Tibial nerve (tissue), 4 donors: ENCODE measurements at places on chromosomes 12 and 14. TPM values are rescaled to one million over a fixed set of nuclear protein-coding genes. Genes with fewer than 3 reads are reported as not detected.
A peak's percentile ranks its signal among the peaks of the same experiment; 100 is the strongest.

Gene ADCY6
- total RNA-seq, result 53.3 TPM

Gene BICDL1
- total RNA-seq, result 1.4 TPM

Gene KLRC1
- total RNA-seq, result not detected

Gene NOS1
- 31.0 TPM for total RNA-seq

Gene TEX52
- total RNA-seq, result not detected

Gene FAR2
- total RNA-seq, result 8.6 TPM

Gene SYT1
- total RNA-seq, result 1.8 TPM

Gene BRAP
- total RNA-seq, result 12.9 TPM

Gene PKP2
- 44.7 TPM for total RNA-seq

DNA sequence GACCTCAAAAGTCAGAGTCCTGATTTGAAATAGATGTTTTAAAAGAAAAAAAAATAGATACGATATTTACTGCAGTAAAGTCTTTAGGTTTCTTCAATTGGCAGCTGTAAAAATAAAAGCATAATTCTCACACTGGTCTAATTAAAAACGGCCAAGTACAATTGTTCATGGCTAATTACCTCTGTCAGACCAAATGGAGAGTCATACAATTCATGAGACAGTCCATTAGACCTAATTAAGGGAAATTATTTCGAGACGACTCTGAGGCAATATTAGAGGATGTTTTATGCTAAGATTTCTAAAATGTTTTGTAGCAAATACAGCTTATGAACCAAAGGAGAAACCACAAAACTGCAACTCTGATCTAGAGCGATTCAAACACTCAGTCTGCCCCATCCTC lies 131.3 kb downstream of the PHLDA1 start:
- no peaks in the 10 kb centered on the region for H3K27me3 ChIP-seq
- H3K36me3 ChIP-seq, result no peaks in the 10 kb centered on the region
- no peak overlapping the region for H3K4me3 ChIP-seq
- no peak for DNase-seq
- H3K4me1 ChIP-seq, result no peaks in the 10 kb centered on the region

GRCh38 chr12:94263011-94263811 lies 114.8 kb downstream of the PLXNC1 start:
- H3K36me3 ChIP-seq, result no peaks in the 10 kb centered on the region
- no peak for DNase-seq
- H3K4me3 ChIP-seq, result peak overlapping the region; percentile 52
- no peaks in the 10 kb centered on the region for H3K27me3 ChIP-seq

DNA sequence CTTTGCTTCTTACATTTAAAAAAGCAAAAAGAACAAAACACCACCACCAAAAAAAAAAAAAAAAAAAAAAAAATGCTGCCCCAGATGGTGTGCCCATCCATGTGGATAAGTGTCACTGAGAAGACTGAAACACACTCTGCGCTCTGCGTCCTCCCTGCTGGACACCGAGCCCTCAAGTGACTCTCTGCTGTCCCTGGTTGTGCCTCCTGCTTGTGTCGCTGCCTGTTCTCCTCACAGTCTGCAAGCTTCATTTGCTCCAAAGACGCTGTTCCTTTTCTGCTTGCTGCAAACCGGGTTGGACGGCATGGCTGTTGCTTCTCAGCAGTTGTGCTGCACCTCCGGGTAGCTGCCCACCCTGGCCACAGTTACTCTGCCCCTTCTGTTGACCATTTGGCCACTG lies 276.2 kb upstream of the ATP2B1 start:
- no peak overlapping the region for H3K27ac ChIP-seq
- no peak for DNase-seq
- no peaks in the 10 kb centered on the region for H3K36me3 ChIP-seq
- H3K4me3 ChIP-seq, result no peak overlapping the region
- no peaks in the 10 kb centered on the region for H3K4me1 ChIP-seq
- H3K27me3 ChIP-seq, result no peaks in the 10 kb centered on the region

DNA sequence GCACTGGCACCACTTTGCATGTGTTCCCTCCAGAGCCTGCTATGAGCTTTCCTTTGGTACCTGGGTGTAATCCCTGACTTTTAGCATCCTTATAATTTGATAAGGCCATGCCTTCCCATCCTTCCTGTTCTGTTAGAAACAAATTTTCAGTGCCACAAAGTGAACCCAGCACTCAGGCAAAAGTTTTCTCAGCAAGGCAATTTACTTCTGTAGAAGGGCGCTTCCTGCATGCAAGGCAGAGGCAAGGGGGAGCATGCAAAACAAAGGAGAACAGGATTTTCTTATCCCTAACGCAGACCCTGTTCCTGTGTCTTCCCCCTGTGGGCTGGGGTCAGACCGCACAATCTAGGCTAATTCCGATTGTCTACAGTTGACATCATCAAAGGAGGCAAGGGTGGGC lies 108.7 kb downstream of the RIN3 start:
- no peaks in the 10 kb centered on the region for H3K4me1 ChIP-seq
- no peak overlapping the region for H3K27ac ChIP-seq

GRCh38 chr14:33165144-33165925 lies 226.7 kb downstream of the NPAS3 start:
- DNase-seq, result no peak
- H3K27ac ChIP-seq, result no peak overlapping the region
- H3K4me3 ChIP-seq, result no peak overlapping the region
- H3K4me1 ChIP-seq, result no peaks in the 10 kb centered on the region

DNA sequence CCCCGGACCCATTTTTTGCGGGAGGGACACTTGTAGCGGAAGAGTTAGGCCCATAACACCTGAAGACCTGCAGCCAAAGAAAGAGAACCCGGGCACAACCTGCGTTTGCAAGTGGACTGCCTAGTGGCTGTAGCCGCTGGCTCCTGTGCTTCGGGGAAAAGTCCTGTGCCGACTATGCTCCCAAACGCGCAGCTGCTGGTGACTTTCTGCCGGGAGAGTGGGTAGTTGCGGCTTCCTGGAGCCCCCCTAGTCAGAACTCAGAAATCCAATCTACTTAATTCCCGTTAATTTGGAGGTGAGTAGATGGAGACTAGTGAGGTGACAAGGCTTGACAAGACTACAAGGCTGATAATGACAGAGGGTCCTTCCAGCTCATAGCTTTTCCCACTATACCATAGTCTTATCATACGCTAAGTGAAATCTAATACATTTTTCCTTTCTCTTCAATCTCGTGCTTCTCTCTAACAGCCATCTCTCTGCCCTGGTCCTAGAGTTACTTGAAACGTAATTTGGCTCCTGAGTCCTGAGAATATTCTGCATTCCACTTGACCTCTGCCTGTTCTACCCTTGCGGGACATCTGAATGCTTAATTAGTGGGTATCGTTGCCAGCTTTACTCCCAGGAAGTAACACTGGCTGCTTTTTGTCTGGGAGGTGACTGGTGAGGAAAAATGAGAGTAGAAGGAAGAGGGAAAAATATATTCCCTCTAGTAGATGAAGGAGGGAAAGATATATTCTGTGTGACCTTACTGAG lies 556 bp downstream of the MTHFD1 start:
- no peaks in the 10 kb centered on the region for H3K27me3 ChIP-seq
- DNase-seq, result no peak
- H3K36me3 ChIP-seq, result no peaks in the 10 kb centered on the region
- H3K4me3 ChIP-seq, result peak overlapping the region; percentile 79

DNA sequence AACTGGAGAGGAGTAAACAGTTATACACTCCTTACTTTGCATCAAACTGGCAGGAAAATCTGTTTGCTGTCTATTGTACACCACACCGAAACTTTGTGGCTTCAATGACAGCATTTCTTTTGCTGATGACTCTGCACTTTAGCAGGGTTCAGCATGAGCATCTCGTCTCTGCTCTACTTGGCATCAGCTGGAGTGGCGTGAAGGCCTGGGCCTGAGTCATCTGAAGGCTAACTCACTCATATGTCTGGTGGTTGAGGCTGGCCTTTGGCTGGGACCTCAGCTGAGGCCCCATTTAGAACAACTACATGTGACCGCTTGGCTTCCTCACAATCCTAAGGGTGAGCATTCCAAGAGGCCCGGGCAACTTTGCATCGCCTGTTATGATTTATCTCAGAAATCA lies 28.7 kb upstream of the REP15 start:
- no peak for DNase-seq
- no peak overlapping the region for H3K4me3 ChIP-seq
- H3K27ac ChIP-seq, result no peak overlapping the region
- H3K27me3 ChIP-seq, result no peaks in the 10 kb centered on the region
- no peaks in the 10 kb centered on the region for H3K4me1 ChIP-seq
- H3K36me3 ChIP-seq, result no peaks in the 10 kb centered on the region

DNA sequence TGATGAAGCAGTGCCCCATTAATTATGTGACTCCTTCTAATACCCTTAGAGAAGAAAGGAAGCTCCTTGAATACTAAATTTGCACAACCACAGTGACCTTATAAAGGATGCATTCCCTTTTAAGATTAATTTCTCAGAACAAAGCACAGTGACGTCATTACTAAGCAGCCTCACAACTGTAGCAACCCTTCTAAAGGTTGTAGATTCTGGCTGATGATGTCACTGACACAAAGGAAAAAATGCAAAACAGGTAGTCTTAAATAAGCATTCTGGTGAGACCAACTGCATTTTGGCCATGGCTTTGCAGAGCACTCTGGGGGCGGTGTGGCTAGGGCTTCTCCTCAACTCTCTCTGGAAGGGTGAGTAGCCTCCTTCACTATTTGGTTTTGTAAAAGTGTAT lies 38.4 kb upstream of the OR4E1 start:
- no peaks in the 10 kb centered on the region for H3K36me3 ChIP-seq
- no peak overlapping the region for H3K27ac ChIP-seq
- no peak overlapping the region for H3K4me3 ChIP-seq
- no peaks in the 10 kb centered on the region for H3K27me3 ChIP-seq
- no peak for DNase-seq

DNA sequence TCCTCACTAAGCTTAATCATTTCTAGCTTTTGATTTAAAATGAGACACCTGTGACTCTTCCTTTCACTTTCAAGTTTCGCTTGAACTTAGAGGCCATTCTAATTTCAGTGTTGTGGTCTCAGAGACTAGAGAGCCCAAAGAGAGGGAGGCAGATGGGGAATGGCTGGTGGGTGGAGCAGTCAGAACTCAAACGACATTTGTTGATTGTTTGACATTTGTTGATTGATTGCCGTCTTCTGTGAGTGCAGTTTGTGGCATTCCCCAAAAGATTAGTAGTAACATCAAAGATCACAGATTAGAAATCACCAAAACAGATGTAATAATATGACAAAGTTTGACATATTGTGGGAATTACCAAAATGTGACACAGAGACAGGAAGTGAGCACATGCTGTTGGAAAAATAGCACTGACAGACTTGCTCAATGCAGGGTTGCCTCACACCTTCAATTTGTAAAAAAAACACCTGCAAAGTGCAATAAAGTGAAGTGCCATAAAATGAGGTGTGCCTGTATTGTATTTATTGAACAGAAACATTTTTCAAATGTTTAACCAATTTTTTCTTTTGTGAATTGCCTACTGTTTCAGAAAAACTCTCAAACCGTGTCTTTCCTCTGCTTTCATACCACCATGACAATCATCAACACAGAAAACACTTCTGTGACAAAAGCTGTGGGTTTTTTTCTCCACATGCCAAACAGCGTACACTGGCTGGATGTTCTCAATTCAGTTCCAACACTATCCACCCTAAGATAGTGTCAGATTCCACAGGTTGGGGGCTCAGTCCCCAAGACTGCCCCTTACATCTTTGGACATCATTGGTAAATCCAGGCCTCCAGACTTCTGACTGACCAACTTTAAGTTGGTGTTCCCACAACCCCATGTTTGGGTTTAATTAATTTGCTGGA lies 376.3 kb upstream of the RGS6 start:
- no peak overlapping the region for H3K27ac ChIP-seq
- no peaks in the 10 kb centered on the region for H3K36me3 ChIP-seq
- H3K27me3 ChIP-seq, result no peaks in the 10 kb centered on the region
- H3K4me1 ChIP-seq, result peaks cover 4% of the 10 kb centered on the region
- H3K4me3 ChIP-seq, result no peak overlapping the region
- DNase-seq, result no peak

- no peak overlapping the region for H3K4me3 ChIP-seq
- no peaks in the 10 kb centered on the region for H3K36me3 ChIP-seq
- H3K27ac ChIP-seq, result no peak overlapping the region
- H3K27me3 ChIP-seq, result no peaks in the 10 kb centered on the region
- peaks cover 48% of the 10 kb centered on the region for H3K4me1 ChIP-seq
- no peak for DNase-seq
Measured at GRCh38 chr14:103445806-103446205, 60.6 kb downstream of the MARK3 start.

- no peaks in the 10 kb centered on the region for H3K27me3 ChIP-seq
- H3K4me1 ChIP-seq, result no peaks in the 10 kb centered on the region
- DNase-seq, result no peak
Measured at GRCh38 chr12:19654650-19655376, 215.5 kb downstream of the AEBP2 start.

DNA sequence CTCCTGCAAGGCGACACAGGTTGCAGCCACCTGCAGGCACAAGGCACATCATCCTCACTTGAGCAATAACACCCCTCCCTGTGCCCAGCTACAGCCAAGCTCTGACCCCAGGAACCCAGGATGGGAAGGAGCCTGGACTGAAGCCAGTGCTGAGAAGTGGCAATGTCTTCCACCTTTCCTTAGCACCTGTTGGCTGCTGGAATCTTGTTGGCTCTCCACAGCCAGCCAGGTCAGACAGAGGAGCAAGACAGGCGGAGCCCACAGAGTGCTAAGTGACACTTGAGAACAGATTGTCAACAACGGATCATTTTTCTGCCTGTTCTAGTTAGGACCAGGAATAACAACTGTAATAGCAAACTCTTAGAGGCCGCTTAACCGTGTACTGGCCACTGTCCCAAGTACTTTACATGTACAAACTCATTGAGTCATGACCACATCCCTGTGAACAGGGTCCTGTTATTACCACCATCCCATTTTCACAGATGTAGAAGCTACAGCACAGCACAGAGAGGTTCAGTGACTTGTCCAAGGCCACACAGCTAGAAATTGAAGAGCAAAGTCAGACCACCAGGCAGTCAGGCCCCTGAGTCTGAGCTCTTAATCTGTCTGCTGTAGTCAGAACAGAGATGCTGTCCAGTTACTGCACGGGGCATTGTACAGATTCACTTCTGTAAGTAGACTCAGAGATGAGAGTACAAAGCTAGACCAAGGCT lies 45.6 kb downstream of the RNFT2 start:
- no peak for DNase-seq
- H3K4me1 ChIP-seq, result no peaks in the 10 kb centered on the region
- no peak overlapping the region for H3K27ac ChIP-seq
- no peaks in the 10 kb centered on the region for H3K27me3 ChIP-seq
- H3K4me3 ChIP-seq, result no peak overlapping the region

- H3K36me3 ChIP-seq, result peaks cover 2% of the 10 kb centered on the region
- DNase-seq, result no peak
- H3K27ac ChIP-seq, result no peak overlapping the region
- no peaks in the 10 kb centered on the region for H3K27me3 ChIP-seq
- H3K4me1 ChIP-seq, result peaks cover 35% of the 10 kb centered on the region
Measured at GRCh38 chr12:106971065-106971464, 15.4 kb downstream of the TMEM263 start.

DNA sequence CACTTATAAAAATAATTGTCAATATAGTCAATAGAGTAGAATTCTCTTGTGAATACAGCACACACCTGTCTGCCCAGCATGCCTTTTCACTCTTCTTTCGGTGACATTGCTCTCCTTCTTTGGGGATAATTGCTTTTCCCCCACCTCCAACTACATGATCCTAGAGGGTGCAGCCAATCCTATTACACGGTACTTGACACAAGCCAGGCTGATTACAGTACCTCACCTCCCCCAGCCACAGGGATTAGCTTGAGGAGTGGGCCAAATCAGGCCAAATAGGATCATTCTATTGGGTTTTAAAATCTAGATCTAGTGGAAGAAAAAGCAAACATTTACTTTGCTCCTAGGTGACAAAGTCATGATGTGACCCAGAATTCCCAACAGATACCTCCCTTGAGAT lies 16.8 kb upstream of the NFYB start:
- H3K27me3 ChIP-seq, result no peaks in the 10 kb centered on the region
- no peak overlapping the region for H3K27ac ChIP-seq
- no peak for DNase-seq
- H3K4me3 ChIP-seq, result no peak overlapping the region
